ENCODE measurements at places on chromosomes 1 and 21.

- DNase-seq: no peak
These were observed 8.0 kb upstream of the C1orf159 start for GRCh38 chr1:1123581-1124507.

GRCh38 chr1:214552174-214552608 lies 789 bp upstream of the PTPN14 start:
- DNase-seq: peak; percentile 42

DNA sequence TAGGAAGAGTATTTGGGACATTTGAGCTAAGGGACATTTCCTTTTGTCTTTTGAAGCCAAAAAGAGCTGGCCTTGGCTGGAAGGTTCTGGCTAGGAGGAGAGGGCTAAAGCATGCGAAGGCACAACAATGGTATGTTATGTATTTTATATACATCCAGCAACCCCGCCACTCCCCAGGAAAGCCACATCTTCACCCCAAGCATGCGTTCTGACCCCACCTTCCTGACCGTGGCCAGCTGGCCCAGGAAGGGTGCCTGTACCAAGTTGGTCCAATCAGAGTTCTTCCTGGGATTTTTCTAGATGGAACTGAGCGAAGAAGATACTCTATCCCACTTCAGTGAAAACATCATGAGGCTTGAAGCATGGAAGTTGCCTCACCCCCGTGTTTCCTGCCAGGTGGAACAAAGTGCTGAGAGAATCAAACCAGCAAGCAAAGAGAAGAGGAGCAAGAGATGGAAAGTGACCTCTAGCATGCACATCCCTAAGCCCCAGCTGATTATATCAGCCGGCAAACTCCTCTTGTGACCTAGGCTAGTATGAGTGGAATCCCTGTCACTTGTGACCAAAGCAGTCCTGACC lies 82.7 kb downstream of the BCAR3 start:
- no peak for DNase-seq

DNA sequence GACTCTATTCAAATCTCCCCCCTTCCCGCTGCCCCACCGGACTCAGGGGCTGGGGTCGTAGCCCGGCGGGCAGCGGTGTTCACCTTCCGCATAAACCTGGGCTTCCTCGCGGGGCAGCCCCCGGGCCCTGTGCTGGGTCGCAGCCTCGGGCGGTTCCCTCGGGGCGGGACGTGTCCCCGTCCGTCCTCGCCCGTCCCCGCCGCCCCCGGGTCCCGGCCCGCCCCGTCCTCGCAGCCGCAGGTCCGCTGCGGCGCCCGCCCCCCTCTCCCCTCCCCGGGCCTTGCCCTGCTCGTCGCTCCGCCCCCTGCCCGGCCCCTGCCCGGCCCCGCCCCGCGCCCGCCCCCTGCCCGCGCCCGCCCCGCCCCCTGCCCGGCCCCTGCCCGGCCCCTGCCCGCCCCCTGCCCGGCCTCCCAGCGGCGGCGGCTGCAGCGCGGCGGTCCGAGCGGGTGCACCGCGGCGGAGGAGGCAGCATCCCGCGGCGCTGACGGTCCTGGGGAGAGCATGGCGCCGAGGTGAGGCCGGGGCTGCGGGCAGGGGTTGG lies at the start of gene COL18A1:
Gene COL18A1, plus strand, starts transcription at position 436 of the 541 bp plus-strand sequence. Its CDS starts 66 bp downstream, at position 502.
- DNase-seq: no peak

DNA sequence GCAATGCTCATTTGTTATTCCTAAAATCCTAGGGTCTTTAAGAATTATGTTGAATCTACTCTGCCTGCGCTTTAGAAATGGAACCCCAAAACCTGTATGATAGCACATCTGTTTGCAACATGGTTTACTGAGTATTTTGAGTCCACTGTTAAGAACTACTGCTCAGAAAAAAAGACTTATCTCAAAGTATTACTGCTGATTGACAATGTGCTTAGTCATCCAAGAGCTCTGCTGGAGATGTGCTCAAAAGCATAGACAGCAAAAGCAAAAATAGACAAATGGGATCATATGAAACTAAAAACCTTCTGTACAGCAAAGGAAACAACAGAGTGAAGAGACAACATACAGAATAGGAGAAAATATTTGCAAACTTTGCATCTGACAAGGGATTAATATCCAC lies 107.0 kb downstream of the CTH start:
- DNase-seq: no peak

GRCh38 chr21:16535102-16535422 lies 805.3 kb downstream of the USP25 start:
- DNase-seq: peak; percentile 83

DNA sequence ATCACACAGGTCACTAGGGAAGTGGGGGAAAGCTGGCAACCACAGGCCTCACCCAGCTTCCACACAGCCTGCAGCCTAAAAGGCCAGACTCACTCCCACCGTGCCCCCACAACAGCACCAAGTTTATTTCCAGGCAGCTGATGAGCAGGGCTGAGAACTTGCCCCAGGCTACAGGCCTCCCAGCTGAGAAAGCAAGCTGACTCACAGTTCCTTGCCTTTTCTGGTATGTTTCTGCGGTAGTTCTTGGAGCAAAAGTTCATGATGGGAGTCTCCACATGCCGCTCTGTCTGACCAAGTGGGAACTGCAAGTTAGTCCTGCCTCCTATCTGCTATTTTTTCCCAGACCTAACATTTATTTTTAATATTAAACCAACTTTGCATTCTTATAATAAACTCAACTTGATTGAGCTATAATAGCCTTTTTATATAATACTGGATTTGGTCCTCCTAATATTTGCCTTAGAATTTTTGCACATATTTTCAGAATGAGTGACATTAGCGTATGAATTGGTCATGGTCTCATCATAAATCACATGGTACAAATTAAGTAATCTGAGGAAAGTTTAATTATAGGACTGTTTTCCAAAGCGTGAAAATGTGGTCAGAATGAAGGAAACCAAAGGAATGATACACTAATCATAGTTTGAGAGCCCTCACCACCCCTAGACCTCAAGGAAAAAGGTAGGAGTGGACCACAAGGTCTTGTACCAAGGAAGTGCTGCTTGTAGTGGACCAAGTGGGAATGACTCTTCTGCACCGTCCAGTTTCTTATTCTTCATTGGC lies 30.7 kb downstream of the RPAP2 start:
- peak; percentile 29 for DNase-seq

- DNase-seq: no peak
These were observed 466.5 kb downstream of the PCP4 start for GRCh38 chr21:40333731-40334130.

- peak; percentile 77 for DNase-seq
These were observed 22.9 kb downstream of the TCP10L start for GRCh38 chr21:32562426-32562825.

GRCh38 chr1:7422561-7422960 lies 348.5 kb upstream of the VAMP3 start:
- no peak for DNase-seq

GRCh38 chr1:85756864-85757263 lies 48.6 kb upstream of the ZNHIT6 start:
- no peak for DNase-seq
